NCI-H2081 (cell line): ENCODE measurements at places on chromosomes 4 and X.
A peak's percentile ranks its signal among the peaks of the same experiment; 100 is the strongest.

DNA sequence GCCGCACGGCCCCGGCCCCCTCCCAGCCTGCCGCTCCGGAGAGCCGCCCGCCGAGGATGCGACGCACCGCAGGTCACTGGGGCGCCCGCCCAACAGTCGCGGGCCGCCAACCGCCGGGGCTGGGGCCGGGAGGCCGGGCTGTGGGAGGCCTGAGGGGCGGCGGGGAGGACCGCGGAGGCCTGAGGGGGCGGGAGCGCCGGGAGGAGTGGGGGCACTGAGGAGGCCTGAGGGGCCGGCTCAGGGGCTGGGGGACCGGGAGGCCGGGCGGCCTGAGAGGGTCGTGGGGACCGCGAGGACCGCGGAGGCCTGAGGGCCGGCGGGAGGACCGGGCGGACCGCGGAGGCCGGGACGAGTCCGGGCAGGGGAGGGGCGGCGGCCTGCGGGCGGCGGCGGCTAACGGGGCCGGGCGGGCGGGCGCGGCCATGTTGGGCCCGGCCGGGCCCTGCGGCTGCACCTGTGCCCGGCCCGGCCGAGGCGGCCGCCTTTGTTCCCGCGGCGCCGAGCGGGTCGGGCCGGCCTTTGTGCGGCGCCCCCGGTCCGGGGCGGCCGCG is 353 bp downstream of the NSD2 start:
- DNase-seq = peak; percentile 51

DNA sequence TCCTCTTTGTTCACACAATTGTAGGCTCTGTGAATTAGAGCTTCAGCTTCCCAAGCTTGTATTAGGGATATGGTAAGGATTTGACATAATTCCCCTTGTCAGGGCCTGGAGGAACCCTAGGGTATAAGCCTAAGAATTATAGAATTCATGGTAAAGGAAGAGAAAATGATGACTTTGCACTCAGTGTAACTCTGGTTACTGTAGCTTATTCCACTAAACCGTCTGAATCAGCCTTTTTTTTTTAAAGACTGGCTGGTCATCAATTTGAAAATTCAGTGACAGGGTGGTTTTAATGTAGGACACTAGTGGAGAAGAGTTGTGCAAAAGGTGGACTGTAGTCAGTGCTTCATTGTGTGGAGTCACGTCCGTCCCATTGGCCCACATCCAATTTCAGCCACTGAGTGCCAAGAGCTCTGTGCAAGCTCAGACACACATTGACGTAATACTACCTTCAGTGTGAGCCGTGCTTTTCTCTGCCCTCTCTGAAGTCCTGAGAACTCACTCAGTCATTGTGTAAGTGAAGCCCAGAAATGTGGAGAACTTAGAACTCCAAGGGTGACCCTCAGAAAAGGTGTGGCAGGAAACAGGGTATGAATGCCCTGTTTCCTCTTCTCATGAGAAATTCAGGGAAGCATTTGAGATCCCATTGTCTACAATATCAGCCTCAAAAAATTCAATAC is 449.8 kb downstream of the C4orf33 start:
- no peak for DNase-seq

DNA sequence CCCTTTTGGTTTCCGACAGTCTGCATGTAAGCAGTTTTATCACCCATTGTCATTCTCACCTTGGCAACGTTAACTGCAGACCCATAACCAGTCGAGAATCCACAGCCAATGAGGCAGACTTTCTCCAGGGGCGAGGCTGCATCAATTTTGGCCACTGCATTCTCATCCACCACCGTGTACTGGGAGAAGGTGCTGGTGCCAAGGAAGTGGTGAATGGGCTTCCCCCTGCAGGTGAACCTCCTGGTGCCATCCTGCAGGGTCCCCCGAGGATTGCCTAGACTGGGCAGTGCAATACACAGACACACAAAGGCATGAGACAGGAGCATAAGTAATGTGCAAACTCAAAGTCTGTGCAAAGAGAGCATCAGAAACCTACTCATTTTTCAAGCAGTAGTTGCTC is 5.4 kb downstream of the ADH1B start:
- DNase-seq = no peak

DNA sequence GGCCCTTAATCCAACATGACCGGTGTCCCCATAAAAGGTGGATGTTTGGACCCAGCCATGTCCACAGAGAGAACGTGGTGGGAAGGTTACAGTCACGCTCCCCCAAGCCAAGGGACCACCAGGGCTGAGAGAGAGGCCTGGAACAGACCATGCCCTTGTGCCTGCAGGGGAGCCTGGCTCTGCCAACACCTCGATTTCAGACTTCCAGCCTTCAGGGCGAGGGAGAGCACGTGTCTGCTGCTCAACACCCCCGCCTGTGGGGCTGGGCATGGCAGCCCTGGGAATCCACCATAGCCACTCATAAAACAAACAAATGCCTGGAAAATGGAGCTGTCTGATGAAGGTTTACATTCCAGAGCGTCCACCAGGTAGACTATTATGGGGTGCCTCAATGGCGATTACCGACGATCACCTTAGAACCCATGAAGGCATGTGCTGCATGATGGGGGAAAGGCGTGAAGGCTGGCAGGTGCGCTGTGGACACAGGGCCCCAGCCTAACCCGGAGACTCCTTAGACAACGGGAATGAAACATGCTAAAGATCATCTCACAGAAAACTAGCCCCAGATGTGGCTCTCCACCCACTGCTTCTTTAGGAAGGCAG is 42.3 kb upstream of the HMX1 start:
- DNase-seq = no peak

- no peak for DNase-seq
Observed at GRCh38 chr4:76401654-76402053, 19.3 kb downstream of the CCDC158 start.

DNA sequence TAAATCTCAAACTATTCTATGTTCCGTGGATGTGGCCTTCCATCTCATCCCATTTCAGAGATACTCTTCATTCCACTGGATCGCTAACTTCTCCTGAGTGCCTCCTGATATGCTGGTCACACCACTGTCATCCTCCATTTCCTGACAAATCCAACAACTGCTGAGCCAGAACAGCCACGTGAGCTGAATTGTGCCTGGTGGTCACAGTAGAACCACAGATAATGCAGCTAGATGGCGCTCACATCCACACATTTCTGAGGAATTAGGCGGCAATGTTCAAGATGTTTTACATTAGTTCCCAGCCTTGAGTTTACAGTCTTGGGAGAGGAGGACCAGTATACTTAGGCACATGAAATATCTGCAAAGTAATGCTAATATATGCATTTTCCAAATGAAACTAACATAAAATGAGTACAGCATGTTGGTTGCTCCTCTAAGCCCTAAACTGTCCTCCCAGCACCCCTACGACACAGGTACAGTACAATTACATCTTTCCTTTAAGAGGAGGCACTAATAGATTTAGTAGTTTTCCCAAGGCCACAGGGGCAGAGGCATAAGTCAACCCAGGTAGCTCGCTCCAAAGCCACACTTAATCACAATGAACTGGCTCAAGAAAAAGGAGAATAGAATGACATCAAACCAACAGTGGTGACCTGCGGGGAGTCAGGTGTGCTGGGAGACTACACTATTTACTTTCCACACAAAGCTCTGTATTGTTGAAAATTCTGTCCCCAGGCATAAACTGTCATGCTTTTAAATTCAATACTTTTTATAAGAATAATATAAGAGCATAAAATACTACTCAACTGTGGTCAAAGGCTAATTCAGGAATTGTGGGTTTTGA is 134.2 kb downstream of the CHIC2 start:
- DNase-seq = peak; percentile 92

- no peak for DNase-seq
Observed at GRCh38 chrX:29155286-29155685, 568.0 kb downstream of the IL1RAPL1 start.
